ENCODE measurements at places on chromosomes 6 and 20.

DNA sequence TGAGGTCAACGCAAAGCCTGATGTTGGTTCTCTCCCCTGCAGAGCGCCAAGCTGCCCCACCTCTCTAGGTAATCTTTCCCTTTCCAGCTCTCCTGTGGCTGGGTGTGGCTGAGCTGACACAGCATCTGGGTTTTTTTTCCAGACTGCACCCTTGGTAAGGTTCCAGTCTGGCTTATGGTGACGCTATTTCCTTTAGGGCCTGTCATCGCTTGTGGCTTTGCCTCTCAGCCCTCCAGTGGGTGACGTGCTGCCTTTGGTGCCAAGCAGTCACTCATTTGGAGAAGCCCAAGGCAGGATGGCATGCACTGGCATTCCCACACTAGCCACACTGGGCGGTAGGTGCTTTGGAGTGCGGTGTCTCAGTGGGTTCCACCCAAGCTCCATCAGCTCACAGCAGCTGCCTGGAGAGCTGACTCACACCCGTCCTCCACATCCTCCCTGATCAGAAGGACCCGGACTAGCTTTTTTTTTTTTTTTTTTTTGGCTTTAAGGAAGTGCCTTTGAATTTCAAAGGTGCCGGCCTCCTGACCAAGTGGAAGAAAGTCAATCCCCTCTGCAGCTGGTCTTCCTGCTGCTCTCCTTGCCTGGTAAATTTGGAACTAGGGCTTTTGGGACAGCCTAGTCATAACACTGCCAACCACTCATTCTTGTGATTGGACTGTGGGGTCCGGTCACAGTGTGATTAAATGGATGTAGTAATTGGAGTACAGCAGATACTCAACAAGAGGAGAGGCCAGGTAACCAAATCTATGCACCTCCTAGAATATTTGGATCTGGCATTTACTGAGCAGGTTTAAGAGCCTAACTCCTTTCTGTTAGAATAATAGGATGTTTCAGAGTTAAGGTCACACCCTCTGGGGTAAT is 153.6 kb downstream of the CD83 start:
- DNase-seq: no peak

- DNase-seq: no peak
Measured at GRCh38 chr6:161215876-161216615, 57.8 kb downstream of the AGPAT4 start.

GRCh38 chr20:49287555-49288249 is 9.8 kb upstream of the ZNFX1 start:
- no peak for DNase-seq

- DNase-seq: no peak
Measured at GRCh38 chr6:147675281-147675680, 166.8 kb downstream of the SAMD5 start.

DNA sequence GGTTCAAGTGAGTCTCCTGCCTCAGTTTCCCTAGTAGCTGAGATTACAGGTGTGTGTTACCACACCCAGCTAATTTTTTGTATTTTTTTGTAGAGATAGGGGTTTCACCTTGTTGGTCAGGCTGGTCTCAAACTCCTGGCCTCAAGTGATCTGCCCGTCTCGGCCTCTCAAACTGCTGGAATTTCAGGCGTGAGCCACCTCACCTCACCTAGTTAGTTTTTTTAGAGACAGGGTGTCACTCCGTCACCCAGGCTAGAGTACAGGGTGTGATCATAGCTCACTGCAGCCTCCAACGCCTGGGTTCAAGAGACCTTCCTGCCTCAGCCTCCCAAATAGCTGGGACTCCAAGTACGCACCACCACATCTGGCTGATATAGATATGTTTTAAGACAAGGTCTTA is 22.9 kb downstream of the SYTL3 start:
- no peak for DNase-seq

- no peak for DNase-seq
Measured at GRCh38 chr6:163460307-163460782, 45.8 kb downstream of the QKI start.

- DNase-seq: no peak
Measured at GRCh38 chr20:7853493-7853892, 86.8 kb downstream of the HAO1 start.

Data from stimulated activated CD4-positive, alpha-beta T cell treated with anti-CD3 and anti-CD28 coated beads, Interleukin-15, amount 100 ng/mL, for 1 hour (primary cell).